Kidney epithelial cell (primary cell): ENCODE measurements at places on chromosomes 3 and 15. TPM values are rescaled to one million over a fixed set of nuclear protein-coding genes. Genes with fewer than 3 reads are reported as not detected.

DNA sequence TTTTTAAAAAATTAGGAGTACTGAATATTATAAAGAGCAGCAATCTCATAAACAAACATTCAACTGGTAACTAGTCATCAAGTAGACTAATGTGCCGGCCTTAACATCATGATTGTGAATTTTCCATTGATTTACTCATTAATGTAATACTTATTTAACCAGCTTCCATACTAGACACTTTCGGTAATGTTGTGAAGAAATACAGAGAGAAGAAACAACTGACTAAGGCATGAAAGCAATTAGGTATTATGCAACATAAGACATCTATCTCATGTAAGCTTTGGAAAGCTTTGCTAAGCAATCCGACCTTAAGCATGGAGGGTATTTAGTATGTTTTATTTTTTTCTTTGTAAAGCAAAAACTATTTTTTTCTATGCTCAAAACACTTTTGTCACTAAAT is 108.0 kb downstream of the IL1RAP start:
- no peak for DNase-seq

Gene RNU5B-1
- not detected in 2 replicates for total RNA-seq

- no peak for DNase-seq
Measured at GRCh38 chr3:50241163-50241562, 5.2 kb downstream of the GNAI2 start.

Gene CDHR4
- total RNA-seq, result not detected in 2 replicates

Gene SMCO1
- total RNA-seq, result not detected in 2 replicates

Gene CILP
- not detected in 2 replicates for total RNA-seq

- DNase-seq, result no peak
Measured at GRCh38 chr3:180961087-180961486, 28.4 kb downstream of the DNAJC19 start.

- no peak for DNase-seq
Measured at GRCh38 chr15:74010929-74011540, 16.5 kb downstream of the PML start.

DNA sequence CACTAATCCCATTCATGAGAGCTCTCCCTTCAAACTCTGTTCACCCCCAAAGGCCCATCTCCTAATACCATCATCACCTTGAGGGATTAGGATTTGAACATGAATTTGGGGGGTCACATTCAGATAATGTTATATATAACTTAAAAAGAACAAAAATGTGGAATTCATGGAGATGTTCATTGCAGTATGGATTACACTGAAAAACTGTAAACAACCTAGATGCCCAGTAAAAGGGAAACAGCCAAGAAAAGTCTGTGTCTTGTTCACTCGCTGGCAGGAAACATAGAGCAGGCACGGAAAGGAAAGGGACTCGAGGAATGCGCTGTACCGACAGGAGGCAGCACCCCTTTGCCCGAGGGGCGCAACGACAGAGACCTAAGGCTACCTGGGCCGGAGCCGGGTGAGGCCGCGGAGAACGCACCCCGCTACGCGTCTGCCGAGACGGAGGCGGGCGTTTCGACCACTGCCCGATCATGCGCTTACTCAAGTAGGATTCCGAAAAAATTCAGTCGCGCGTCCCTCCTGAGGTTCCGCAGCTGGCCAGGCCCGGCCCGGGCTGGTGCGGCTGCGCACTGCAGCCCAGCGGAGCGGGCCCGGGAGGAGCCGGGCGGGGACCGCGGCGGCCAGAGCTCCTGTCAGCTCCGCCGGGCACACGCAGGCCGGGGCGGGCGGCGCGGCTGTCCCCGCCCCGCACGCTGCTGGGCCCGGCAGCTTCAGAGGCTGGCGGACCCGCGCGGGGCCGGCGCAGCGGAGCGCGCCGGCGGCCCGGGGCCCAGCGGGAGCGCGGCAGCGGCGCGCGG is 862 bp upstream of the MAN2A2 start:
- DNase-seq, result no peak

GRCh38 chr3:83928903-83929302 is 1029.9 kb upstream of the CADM2 start:
- DNase-seq, result no peak

- DNase-seq, result no peak
Measured at GRCh38 chr3:2506776-2507175, 408.1 kb downstream of the CNTN4 start.

Gene TMC3
- not detected in 2 replicates for total RNA-seq

- peak; percentile 45 for DNase-seq
Measured at GRCh38 chr3:54999159-54999558, 71.3 kb upstream of the LRTM1 start.
